ENCODE measurements at places on chromosomes 7 and 10.
A peak's percentile ranks its signal among the peaks of the same experiment; 100 is the strongest.

GRCh38 chr10:94013331-94013760 is 19.6 kb downstream of the PLCE1 start:
- DNase-seq, result no peak

- no peak for DNase-seq
Measured at GRCh38 chr10:119245272-119245671, 37.9 kb downstream of the GRK5 start.

- no peak for DNase-seq
Measured at GRCh38 chr7:78264105-78264504, 465.5 kb downstream of the PHTF2 start.

GRCh38 chr10:72058989-72059842 is 29.1 kb downstream of the SPOCK2 start:
- DNase-seq, result no peak

GRCh38 chr7:93156884-93157283 is 8.7 kb upstream of the SAMD9L start:
- no peak for DNase-seq

GRCh38 chr7:12635830-12636229 is 51.6 kb upstream of the ARL4A start:
- peak; percentile 27 for DNase-seq

DNA sequence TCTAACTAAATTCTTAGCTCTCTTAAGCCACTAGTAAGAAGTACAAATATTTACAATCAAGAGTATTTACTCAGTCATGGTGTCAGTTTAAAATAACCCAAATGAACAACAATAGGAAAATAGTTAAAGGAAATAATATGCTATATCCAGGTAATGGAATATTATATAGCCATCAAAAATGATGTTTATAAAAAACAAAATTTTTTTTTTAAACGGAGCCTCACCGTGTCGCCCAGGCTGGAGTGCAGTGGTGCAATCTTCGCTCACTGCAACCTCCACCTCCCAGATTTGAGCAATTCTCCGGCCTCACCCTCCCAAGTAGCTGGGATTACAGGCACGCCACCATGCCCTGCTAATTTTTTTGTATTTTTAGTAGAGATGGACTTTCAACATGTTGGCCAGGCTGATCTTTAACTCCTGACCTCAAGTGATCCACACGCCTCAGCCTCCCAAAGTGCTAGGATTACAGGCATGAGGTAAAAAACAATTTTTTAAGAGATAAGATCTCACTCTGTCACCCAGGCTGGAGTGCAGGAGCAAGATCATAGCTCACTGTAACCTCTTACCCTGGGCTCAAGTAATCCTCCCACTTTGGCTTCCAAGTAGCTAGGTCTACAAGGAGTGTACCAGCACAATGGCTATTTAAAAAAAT is 132.5 kb downstream of the NOC3L start:
- DNase-seq, result no peak

GRCh38 chr7:5334671-5335070 is 51.9 kb downstream of the SLC29A4 start:
- no peak for DNase-seq

GRCh38 chr7:133556553-133556952 is 303.7 kb downstream of the EXOC4 start:
- no peak for DNase-seq

DNA sequence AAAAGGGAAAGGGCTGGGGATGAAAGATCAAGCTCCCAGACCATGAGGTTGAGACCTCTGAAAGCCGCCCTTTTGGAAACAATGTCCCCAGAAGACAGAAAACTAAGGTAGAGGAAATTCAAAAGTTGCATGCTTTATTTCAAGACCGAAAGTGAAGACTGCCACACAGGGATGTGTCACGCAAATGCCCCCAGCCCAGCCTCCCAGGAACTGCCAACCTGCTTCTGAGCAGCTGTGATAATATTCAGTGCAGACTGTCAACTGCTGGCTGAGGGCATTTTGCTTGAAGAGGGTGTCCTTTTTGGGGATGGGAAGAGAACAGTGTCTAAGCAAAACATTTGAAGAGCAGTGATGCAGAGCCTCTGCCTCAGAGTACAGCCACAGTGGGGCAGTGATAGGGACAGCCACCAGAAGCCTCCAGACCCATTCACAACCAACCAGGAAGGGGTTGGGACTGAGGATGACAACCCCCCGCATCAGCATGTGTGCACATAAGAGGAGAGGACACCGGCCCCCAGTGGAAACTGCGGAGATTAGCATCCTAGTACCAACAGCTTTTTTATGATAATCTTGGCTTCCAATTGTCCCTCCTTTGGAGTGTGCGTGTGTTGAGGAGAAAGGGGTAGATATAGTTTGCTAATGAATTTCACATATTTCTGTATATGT is 34.7 kb upstream of the NFE2L3 start:
- DNase-seq, result no peak

DNA sequence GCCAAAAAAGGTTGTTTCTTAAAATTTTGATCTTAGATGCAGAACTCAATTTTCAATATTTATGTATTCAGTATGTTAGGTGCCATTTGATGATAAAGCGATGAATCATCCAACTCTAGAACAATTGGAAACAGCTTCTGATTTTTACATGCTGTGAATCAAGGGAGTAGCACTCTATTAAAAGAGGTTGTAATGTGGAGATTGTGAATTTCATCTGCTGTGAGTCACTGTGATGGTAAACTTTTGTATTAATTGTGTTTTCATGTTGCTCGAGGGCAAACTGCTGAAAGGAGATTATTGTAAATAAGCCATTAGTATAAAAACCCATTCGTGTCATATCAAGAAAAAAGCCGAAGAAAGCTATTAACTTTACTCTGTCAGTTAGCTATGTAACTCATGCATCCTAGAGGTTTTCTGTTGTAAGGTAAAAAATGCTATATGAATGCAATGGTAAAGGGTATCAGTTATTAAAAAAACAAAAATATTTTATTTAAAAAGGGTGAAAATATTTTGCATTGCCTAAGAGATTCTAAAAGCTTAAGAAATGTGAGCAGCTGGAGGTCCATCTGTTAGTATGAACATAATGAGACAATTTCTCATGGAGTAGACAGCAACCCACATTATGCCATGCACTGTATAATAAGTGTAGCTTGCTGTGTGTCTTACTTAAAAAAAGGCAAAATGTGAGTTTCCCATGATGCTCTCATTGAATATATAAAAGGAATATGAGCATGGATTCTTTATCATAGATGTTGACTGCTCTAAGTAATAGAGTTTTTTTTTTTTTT is 511.0 kb upstream of the PCDH15 start:
- no peak for DNase-seq

GRCh38 chr7:91537260-91538152 is 273.3 kb downstream of the FZD1 start:
- no peak for DNase-seq

DNA sequence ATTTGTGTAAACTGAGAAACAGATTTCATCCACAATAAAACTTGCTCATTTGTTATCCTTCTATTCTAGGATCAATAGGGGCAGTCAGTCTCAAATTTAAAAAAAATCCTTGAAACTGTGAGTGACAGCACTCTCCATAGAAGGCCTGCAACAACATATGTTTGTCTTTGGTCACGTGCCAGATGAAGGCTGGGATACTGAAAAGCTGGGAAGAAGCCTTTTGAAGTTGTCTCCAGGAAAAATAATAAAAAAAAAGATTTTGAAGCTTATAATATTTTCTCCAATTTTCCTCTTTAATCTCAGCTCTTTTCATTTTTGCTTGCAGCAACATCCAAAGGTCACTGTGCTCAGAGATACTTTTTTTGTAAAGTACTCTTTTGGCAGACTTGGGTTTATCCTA is 128.6 kb upstream of the SLC26A5 start:
- no peak for DNase-seq

DNA sequence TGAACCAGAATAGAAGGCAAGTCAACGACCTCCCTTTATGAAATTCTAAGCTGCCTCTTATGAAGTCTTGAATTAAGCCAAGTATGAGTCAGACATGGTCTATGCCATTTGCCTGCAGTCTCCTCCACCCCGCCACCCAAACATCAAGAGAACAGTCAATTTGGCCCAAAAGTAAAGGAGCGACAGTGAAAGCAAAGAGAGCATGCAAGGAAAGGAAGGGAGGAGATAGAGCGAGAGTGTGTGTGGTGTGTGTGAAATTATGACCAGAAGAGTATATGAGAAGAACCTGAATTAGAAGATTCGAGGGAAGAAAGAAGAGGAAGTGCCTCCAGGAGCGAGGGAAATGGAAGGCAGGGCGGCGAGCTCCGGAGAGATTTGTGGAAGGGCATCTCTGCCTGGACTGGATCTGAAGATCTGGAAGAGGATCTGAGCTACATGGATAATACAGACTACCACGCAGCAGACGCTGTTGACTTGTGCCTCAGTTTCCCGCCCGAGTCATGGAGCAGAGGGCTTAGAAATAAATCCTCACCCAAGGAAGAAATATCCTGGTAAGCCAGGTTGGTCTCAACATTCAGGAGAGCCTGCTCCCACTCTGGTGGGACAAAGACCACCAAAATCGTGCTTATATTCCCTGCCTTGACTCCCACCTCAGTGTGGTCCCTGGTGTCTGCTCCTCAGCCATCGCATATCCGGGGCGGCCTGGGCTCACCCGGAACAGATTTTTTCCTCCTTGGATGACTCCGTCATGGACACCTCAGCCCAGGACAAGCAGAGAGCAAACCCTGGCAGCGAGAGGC is 459 bp downstream of the ZDHHC6 start:
- DNase-seq, result peak; percentile 13

GRCh38 chr10:102322914-102323313 is 72.6 kb upstream of the NFKB2 start:
- peak; percentile 44 for DNase-seq

DNA sequence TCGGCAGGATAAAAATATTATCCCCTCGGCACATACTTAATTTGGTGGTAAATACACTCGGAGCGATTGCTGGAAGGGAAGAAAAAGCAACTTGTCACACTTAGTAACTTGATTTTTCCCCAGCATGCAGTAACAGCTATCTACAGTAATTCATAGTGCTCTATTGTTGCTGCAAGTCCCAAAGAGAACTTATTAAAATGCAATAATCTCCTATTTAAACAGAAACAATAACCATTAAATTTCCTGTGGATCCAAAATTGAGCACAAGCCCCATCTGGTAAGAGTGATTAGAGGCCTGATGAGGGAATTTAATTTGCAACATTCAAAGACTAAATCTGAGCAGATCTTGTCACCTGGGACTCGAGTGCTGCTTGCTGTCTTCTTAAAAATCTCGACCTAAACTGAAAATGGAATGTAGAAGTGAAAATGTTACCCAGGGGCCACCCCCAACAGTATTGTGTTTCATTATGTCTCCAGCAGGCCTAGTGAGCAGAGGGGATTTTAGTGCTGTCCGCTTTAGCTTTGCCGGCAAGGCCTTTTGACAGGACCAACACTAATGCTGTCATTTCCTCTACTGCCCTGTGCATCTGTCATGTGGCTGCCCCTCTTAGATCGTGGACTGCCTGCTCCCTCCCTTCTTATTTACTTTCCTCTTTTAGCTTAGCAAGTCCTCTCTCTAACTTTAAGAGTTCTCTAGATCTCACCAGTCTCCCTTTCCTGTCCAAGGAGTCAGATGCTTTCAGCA is 639.7 kb downstream of the AUTS2 start:
- DNase-seq, result no peak

GRCh38 chr7:75584354-75584753 is 92.2 kb downstream of the SPDYE5 start:
- DNase-seq, result no peak

- DNase-seq, result no peak
Measured at GRCh38 chr10:74875966-74876365, 49.6 kb downstream of the KAT6B start.

DNA sequence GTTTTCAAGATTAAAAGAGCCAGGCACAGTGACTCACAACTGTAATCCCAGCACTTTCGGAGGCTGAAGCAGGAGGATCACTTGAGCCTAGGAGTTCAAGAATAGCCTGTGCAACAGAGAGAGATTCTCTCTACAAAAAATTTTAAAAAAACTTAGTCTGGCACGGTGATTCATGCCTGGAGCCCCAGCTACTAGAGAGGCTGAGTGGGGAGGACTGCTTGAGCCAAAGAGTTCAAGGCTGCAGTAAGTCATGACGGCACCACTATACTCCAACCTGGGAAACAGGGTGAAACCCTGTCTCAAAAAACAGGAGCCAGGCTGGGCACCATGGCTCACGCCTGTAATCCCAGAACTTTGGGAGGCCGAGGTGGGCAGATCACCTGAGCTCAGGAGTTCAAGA is 86.6 kb upstream of the KCTD7 start:
- no peak for DNase-seq

DNA sequence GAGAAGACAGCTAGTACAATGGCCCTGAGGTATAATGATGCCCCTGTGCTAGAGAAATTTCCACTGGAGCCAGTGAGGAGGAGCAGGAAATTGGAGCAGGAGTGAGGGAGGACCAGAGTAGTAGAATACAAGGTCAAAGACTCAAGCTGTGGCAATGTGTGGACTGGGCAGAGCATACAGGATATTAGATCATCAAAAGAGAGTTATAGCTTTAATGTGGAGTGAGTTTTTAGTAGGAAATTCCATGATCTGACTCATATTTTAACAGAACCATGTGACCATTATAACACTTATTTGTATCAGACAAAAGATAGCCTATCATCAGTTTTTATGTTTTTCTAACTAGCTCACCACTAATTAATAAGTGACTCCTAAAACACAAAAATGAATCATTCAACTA is 154.1 kb downstream of the DGKB start:
- DNase-seq, result no peak

DNA sequence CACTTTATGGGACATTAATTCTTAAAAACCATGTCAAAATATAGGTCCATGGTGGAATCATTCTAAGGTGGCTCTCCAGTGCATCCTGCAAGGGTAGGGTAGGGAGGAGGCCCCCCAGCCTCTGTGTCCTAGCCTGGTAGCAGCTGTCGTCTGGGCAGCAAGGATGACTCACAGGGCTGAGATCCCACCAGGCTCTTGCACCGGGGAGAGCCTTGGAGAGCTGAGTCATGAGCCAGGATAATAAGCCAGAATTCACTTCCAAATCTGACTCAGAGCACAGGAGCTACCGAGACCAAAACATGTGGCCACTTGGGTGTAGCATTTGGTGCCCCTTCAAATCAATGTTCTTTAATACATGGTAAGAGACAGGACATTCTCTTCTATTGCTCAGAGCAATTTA is 298.5 kb downstream of the NEBL start:
- no peak for DNase-seq

DNA sequence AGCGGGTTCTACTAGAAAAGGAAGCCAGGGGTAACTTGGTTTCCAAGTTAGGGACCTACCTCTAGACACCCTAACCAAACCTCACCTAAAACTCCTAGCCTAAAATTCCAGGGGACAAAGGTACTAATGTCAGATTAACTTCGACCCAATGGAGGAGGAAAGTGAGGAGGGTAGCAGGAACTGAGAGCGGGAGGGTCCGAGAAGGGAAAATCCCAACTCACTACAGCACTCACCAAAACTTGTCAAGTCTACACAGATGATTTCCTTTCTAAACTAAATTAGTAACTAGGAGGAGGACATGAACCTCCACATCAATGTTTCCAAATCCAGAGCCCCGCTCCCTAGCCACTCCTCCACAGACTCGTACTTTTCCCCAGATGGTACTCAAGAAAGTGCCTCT is 22.6 kb downstream of the CHCHD3 start:
- no peak for DNase-seq

- no peak for DNase-seq
Measured at GRCh38 chr10:26391701-26392695, 46.1 kb upstream of the APBB1IP start.

- DNase-seq, result no peak
Measured at GRCh38 chr10:27618036-27618615, 114.0 kb downstream of the RAB18 start.

GRCh38 chr10:48542471-48543181 is 62.2 kb downstream of the ARHGAP22 start:
- no peak for DNase-seq

Data from CD4-positive, alpha-beta T cell treated with Interferon alpha-2 for 1 hour (primary cell).